Amniotic epithelial cell (primary cell): ENCODE measurements at places on chromosomes 6 and 20.

- DNase-seq, result no peak
These were observed 176.3 kb downstream of the MOXD1 start for GRCh38 chr6:132224943-132225342.

DNA sequence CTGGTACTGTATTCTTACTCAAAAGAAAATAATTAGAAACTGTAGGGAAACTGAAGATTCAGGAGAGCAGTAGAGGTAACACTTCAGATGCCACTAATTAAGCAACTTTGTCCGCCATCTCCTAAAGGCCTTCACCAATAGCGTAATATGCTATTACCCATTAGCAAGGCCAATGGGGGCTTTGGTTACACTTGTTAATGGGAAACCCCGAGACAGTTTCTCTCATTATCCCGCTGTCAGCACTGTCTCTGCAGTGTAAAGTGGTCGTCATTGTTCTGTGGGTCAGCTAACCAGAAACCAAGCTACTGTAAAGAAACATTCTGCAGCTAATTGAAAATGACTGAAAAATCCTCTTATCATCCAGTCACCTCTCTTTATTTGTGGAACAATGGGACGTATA is 468.0 kb upstream of the POU3F2 start:
- no peak for DNase-seq

DNA sequence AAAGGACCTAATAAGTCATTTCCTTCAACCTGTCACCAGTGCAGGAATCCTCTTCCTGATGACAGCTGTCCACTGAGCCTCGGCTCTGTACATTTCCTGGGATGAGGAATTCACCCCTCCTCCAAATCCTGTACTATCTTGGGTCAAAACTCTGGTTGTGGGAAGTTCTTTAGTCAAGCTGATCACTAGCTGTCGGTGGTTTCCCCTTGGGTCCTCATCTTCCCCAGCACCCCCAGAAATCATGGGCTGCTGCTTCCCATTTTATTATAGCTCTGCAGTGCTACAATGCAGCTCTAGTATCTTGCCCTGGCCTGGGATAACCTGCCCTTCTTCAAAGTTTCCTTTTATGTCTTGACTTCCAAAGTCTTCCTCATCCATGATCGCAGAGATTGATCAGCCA is 14.6 kb upstream of the ADA start:
- DNase-seq, result no peak

DNA sequence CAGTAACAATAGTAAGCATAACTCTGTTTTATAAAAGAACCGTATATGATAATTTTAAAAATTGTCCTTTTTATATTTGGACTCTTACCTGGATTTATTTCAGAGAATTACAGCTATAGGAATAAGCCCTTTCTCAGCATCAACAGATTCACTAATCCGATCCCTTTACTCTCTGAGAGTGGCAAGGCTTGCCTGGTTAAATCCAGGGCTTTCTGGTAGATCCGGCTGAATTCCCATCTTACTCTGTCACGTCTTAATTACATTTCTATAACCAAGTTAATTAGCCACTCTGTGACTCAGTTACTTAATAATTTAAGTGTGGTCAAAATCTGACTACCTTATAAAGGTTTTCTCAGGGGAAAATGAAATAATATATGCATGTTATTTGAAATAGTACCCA is 294.7 kb downstream of the FRK start:
- DNase-seq, result no peak

- DNase-seq, result no peak
These were observed 103.8 kb downstream of the RALGAPA2 start for GRCh38 chr20:20608641-20609040.
